Right ventricle myocardium superior (tissue), 1 donor: ENCODE measurements at places on chromosomes 1 and 21. TPM values are rescaled to one million over a fixed set of nuclear protein-coding genes. Genes with fewer than 3 reads are reported as not detected.

NBPF12 gene
- total RNA-seq = 2.9 TPM

SMCP gene
- not detected for total RNA-seq

LINGO4 gene
- total RNA-seq = 0.78 TPM

LIPI gene
- not detected for total RNA-seq

LHX8 gene
- total RNA-seq = not detected

SPRR5 gene
- total RNA-seq = not detected

MAGOH gene
- total RNA-seq = 24.3 TPM

OXCT2 gene
- 0.65 TPM for total RNA-seq

TRIM67 gene
- 0.05 TPM for total RNA-seq

CFAP107 gene
- not detected for total RNA-seq

GPA33 gene
- 0.19 TPM for total RNA-seq

OR2AK2 gene
- not detected for total RNA-seq

KIF21B gene
- total RNA-seq = 0.24 TPM

ADORA1 gene
- total RNA-seq = 12.5 TPM

TIAM1 gene
- total RNA-seq = 2.9 TPM

TMEM51 gene
- 3.4 TPM for total RNA-seq

YBX1 gene
- total RNA-seq = 800 TPM

CLCNKB gene
- total RNA-seq = 2.5 TPM

DCST1 gene
- total RNA-seq = not detected

RGS18 gene
- 0.91 TPM for total RNA-seq

EIF4G3 gene
- total RNA-seq = 24.7 TPM

NGF gene
- 4.0 TPM for total RNA-seq

GPR89A gene
- 7.1 TPM for total RNA-seq
